ENCODE measurements at places on chromosomes 5 and 9. TPM values are rescaled to one million over a fixed set of nuclear protein-coding genes. Genes with fewer than 3 reads are reported as not detected.

Gene HAND1
- not detected for total RNA-seq

Gene CDKN2B
- 32.7 TPM for total RNA-seq

Gene EXOSC2
- total RNA-seq, result 33.5 TPM

Gene WHRN
- 15.3 TPM for total RNA-seq

DNA sequence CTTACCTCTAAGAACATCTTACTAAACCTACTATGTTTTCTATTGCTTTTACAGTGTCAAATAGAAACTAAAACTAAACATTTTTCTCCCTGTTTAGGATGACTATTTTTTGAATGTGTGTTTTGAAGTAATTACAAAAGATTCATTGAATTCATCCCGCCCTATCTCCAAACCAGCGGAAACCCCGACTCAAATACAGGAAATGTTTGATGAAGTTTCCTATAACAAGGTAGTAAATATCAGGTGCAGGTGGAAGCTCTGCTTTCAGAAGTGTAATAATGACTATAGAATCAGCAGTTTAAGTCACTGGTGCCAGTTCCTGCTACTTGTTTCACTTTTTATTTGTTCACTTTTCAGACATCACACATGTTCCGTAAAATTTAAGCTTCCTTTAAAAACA is 20.0 kb downstream of the ERAP2 start:
- DNase-seq, result no peak

DNA sequence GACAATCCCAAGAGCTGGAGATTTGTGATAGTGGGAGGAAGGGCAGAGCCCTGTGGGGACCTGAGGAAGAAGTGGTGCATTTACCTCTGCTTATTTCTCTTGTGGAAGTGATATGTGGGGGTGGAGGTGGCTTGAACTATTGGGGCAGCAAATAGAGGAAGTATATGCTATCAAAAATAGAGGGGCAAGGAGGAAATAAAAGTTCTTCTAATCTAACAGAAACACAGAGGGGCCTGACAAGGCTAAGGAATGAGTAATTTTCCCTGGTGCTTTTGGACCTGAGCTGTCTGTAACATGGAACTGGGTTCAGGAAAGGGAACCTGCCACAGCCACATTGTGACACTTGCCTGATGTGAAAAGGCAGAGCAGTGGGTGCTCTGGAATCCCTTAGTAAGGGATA is 378.6 kb upstream of the KLF4 start:
- DNase-seq, result no peak

DNA sequence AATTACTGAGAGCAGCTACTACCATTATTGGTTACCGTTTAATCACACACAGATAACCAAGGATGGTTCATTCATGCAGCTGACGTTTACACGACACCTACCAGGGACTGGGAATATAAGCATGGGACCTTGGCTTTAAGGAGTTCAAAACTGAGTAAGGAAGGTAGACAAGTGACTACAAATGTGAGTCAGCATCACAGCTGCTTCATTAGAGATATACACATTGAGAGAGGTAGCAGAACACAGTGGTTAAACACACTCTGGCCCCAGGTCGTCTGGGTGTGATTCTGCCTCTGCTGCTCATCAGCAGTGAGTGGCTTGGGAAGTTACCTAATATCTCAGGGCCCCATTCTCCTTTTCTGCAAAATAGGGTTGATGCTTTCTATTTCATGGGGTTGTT is 268.6 kb downstream of the NR3C1 start:
- no peak for DNase-seq

DNA sequence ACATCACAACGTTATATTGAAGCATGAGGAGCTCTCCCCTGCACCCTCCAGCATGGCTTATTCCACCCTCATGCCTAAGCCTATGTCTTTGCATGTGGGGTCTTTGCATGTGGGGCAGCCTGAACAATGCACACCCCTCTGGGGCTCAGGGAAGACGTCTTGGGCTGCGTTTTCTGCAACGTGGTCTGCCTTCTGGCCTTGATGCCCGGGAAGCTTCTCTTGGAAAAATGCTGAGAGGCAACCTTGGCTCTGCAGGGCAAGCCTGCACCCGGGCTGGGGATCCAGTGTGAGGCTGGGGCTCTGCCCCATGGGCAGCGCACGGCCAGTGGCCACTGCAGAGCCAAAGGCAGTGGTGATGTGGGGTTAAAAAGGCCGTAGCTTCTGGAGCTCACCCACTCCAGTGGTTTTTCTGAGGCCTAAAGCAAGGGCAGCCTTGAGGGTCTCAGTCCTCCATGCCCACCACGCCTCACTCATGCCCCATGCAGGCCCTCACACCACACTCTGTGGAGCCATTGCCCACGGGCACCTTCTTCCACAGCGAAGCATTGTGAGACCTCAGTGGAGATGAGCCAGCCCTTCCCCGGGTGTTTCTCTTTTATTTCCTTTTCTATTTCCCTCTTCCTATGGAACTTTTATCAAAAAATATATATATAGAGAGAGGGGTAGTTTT is 112.2 kb downstream of the MRPL36 start:
- no peak for DNase-seq
